A673 (cell line): ENCODE measurements at places on chromosomes 16 and 17.

- peaks cover 21% of the 10 kb centered on the region for H3K27me3 ChIP-seq
- no peaks in the 10 kb centered on the region for H3K36me3 ChIP-seq
These were observed 63.0 kb upstream of the CES5A start for GRCh38 chr16:55938126-55938525.

DNA sequence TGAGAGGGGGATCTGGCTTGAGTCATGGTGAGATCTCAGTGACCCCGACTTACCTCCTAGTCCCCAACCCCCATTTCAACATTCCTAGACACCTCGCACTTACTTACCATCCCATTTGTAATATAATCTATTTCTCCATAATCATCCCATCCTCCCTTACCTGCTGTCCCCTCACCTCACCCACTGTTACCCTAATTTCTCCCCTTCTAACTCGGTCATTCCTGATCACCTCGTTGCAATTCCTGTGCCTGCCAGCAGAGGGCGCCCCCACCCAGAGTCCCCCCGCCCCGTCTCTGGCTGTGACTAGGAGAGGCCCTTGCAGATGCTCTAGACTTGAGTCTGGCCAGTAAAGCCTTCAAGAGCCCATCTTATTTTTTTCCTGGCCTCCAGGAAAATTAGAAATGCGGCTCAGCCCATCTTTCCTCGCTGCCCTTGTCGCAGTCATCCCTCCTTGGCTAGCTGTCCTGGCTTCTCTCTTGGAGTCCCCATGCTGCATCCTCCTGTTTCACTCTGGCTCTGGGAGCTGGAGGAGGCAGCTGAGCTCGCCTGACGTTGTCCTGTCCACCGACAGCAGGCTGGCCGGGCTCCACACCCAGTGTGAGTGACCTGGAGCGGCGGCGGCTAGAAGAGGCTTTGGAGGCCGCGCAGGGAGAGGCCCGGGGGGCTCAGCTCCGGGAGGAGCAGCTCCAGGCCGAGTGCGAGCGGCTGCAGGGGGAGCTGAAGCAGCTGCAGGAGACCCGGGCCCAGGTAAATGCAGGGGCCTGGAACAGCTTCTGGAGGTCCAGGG, 5.0 kb downstream of the TBKBP1 start:
- no peak overlapping the region for H3K4me3 ChIP-seq
- H3K27me3 ChIP-seq, result no peaks in the 10 kb centered on the region
- no peak overlapping the region for H3K27ac ChIP-seq
- DNase-seq, result peak; percentile 63
- peaks cover 4% of the 10 kb centered on the region for H3K36me3 ChIP-seq

DNA sequence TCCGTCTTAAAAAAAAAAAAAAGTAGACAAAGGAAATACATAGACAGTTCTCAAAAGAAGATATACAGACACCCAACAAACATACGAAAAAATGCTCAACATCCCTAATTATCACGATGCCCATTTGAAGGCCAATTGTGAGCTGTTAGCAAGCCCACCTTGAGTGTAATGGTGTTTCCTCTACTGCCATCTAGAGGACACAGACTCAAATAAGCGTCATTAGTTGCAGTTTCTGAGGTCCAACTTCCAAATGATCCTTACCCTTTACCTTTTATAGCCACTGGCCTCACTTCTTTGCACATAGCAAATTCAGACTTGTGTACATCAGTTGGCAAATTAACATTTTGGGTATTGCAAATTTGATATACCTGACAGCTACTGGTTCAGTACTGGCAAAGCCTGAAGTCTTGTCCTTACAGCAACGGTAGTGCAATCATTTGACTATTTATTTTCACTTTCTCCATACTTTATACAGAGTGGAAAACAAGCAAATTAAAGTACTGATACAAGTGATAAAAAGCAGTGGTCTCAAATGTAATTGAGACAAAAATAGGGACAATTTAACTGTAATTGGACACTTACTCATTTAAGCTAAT, 536.3 kb upstream of the EEF2KMT start:
- no peaks in the 10 kb centered on the region for H3K36me3 ChIP-seq
- H3K27ac ChIP-seq, result no peak overlapping the region
- H3K4me1 ChIP-seq, result no peaks in the 10 kb centered on the region
- no peaks in the 10 kb centered on the region for H3K27me3 ChIP-seq

GRCh38 chr17:69518951-69519350, 104.5 kb downstream of the MAP2K6 start:
- no peaks in the 10 kb centered on the region for H3K4me1 ChIP-seq
- no peaks in the 10 kb centered on the region for H3K27me3 ChIP-seq
- DNase-seq, result no peak
- H3K36me3 ChIP-seq, result no peaks in the 10 kb centered on the region
- no peak overlapping the region for H3K4me3 ChIP-seq

- peak; percentile 88 for DNase-seq
- peaks cover 47% of the 10 kb centered on the region for H3K4me1 ChIP-seq
- peak within 1 kb of the TSS; percentile 93 for H3K27ac ChIP-seq
- H3K27me3 ChIP-seq, result no peaks in the 10 kb centered on the region
- peak within 1 kb of the TSS; percentile 87 for H3K4me3 ChIP-seq
These were observed at the start of gene VEZF1 for GRCh38 chr17:57987581-57988300. VEZF1 (minus strand) TSS chr17:57988254; CDS start chr17:57988111, 143 bp downstream.

- H3K27ac ChIP-seq, result no peak overlapping the region
- no peaks in the 10 kb centered on the region for H3K27me3 ChIP-seq
- H3K36me3 ChIP-seq, result no peaks in the 10 kb centered on the region
- no peaks in the 10 kb centered on the region for H3K4me1 ChIP-seq
- DNase-seq, result no peak
These were observed 6.6 kb downstream of the PTX4 start for GRCh38 chr16:1481906-1482835.

- H3K27ac ChIP-seq, result no peak overlapping the region
- H3K36me3 ChIP-seq, result no peaks in the 10 kb centered on the region
- no peak for DNase-seq
- H3K4me1 ChIP-seq, result no peaks in the 10 kb centered on the region
- H3K27me3 ChIP-seq, result peaks cover 9% of the 10 kb centered on the region
- no peak overlapping the region for H3K4me3 ChIP-seq
These were observed 68.4 kb upstream of the NKD1 start for GRCh38 chr16:50479771-50480170.

DNA sequence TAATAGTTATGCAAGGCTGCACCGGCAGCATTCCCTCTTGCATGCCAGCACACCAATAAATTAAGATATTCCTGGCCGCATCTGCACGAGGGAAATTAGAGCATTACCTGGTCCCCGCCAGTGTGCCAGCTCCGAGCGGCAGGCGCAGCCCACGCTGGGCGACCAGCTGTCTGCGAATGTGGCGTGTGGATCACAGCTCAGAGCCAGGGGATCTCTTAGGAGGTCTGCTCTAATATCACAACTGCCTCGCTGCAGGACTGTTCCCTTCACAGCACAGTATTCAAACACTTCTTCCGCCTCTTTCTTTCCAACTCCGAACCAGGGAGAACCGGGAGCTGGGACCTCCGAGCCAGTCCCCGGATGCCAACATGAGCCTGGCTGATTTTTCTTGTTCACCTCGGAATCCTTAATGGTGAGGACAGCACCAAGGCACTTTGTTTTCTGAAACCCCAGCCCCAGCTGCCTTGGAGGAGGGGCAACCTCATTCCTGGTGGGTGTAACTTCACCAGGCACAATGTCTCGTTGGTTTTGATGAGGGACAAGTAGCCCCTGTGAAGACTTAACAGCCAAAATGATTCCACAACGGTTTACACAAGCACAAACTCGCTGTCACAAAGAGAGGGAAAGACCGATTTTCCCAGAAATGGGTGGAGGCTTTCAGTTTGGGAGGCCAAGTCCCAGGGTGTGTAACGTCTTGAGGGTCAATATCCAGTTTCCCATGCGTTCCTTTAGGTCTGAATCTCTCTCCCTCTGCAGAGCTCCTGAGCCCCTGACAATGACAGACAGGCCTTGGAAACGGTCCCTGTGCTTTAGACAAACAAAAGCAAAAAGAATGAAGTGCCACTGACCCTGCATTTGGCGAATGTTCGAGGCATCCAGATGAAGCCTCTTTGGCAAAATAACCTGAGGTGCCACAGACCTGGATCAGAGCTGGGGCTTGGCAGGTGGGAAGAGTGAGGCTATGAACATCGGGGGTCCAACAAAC, 213.2 kb downstream of the C16orf78 start:
- H3K4me3 ChIP-seq, result no peak overlapping the region
- H3K36me3 ChIP-seq, result no peaks in the 10 kb centered on the region
- H3K27me3 ChIP-seq, result no peaks in the 10 kb centered on the region
- DNase-seq, result no peak
